Psoas muscle (tissue), 8 donors: ENCODE measurements at places on chromosomes 13 and 19. TPM values are rescaled to one million over a fixed set of nuclear protein-coding genes. Genes with fewer than 3 reads are reported as not detected.

DNA sequence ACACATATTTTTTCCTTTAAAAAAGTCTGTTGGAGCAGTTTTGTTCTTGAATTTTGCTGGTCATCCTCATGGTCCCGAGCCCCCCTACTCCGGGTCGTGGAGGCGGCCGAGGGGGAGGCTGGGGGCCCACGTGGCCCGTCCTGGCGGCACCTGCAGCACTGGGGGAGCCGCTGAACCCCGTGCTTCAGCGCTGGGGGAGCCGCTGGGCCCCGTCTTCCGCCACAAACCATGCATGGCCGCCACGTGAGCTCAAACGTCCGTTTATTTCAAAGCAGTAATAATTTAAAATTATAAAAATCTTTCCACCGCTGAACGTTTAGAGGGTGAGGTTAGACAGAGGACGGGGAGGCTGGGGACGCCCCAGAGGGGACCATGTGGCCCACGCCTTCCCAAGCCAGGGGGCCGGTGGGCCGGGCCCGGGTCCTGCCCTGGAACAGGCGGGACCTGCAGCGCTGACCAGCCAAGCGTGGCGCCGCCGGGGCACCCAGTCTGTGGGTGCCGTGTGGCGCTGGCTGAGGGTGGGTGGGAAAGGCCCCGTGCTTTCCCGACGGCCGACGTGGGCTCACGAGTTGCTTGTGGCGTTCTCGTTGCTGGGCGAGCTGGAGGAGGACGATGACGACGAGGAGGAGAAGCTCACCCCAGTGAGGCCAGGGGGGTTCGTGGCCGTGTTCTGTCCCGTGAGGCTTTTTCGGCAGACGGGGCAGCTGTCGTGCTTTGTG is 8.0 kb downstream of the FGF22 start:
- DNase-seq, result no peak

DNA sequence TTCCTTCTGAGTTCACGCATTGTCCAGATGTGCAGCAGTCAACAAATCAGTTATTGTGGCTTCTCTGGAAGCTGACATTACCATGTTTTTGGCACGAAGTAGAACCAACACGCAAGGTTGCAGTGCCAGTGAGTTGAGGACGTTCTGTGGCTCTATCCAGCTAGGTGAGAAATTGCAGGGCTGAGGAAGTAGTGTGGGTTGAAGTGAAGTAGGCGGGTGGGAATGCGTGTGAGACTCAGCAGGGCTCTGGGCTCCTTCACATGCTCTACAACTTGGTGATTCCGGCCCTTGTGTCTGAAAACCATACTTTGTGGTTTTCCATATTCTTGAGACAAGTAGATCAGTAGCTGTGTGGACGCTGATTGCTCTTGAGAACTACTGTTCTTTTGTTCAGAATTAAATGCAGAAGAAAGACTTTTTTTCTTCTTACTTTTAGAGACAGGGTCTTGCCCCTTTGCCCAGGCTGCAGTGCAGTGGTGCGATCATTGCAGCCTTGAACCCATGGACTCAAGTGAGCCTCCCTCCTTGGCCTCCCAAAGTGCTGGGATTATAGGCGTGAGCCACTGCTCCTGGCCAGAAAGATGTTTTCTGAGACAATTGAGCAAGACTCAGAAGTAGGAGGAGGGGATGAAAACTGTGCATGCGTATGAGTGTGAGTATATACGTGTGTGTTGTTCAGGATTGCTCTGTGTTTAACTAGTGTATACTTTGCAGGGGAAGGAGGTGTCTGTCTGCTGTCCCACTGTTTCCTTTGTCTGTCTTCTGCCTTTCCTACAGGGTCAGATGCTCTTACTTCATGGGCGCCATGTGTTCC is 46.2 kb downstream of the GATAD2A start:
- DNase-seq, result no peak

- DNase-seq, result no peak
Measured at GRCh38 chr13:28579322-28579721, 79.6 kb upstream of the POMP start.

DNA sequence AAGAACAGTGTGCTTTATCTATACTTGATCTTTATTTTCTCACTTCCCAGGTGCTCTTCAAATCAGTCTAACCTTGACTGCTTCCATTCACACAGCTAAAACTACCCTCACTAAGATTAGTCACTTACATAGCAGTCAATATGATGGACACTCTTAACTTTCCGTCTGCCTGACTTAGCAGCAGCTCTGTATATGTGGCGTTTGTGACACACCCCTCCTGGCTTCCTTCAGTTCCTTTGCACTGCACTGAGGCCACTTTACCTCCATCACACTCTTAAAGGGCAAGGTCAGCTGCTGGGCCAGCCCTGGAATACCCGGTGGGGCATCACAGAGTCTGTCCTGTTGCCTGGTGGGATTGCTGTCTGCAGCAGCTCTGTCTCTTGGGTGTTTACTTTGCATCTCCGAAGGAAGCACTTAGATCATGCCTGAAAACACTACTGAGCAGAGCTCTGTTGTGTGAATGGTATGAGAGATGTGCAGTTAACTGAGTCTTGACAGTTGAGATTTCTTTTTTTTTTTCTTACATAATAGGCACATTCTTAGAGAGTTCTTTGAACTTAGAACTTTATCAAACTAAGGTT is 35.6 kb upstream of the IL17D start:
- DNase-seq, result no peak

GRCh38 chr13:24323036-24323738 is 13.8 kb downstream of the C1QTNF9 start:
- no peak for DNase-seq

- no peak for DNase-seq
Measured at GRCh38 chr19:6522712-6523111, 8.1 kb upstream of the TNFSF9 start.

GRCh38 chr19:29964171-29964570 is 22.1 kb downstream of the URI1 start:
- DNase-seq, result no peak

DNA sequence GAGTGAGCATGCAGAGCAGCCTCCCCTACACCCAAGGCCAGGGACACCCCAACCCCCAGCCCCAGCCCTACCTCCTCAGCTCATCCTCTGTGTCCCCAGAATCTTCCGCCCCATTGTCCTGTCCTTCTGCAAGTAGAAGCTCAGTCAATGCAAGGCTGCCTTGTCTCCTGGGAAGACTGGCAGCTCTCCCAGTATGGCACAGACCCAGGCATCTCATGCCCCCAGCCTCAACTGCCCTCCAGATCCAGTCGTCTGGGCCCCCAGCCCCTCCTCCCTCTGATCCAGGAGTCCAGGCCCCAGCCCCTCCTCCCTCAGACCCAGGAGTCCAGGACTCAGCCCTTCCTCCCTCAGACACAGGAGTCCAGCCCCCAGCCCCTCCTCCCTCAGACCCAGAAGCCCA is 13.0 kb downstream of the ZNF575 start:
- DNase-seq, result no peak

GRCh38 chr13:49927755-49928154 is 8.4 kb downstream of the SPRYD7 start:
- no peak for DNase-seq

DNA sequence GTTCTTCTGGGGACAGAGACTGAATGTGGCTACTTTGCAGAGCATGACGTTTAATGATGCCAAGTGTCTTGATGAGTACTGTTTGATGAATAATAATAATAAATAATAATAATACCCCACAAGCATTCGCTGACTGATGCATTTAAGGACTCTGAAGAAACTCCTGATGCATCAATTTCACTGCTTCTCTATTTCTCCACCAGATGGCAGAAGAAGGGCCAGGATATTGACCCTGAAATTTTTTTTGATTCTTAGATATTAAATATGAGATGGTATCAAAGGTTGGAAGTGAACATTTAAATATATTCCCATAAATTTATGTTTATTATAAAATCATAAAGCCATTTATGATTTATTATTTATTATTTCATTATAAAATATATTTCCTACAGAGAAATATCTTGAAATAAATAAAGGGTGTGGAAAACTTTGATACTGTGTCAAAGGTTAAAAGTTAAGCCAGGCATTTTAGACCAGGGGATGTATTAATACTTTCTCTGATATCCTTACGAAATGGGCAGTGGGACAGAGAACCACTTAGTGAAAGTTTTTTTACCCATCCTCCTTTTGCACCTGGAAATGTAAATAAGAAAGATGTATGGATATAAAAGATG is 170.9 kb downstream of the LACC1 start:
- DNase-seq, result no peak

DNA sequence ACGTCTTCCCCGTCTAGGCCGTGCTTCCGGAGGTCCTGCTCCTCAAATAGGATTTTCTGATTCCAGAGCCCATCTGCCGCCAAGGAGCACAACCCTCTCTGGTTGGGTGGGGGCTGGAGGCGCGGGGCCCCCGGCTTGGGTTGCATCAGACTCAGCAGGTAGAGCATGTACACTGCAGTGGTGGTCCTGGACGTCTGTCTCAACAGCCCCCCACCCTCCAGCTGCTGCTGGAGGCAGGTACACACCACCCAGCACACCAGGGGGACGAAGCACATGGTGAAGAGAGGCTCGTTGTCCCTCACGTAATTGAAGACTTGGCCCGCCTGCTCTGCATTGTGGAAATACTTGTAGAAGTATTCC is 13.9 kb downstream of the NLRP12 start:
- DNase-seq, result no peak

DNA sequence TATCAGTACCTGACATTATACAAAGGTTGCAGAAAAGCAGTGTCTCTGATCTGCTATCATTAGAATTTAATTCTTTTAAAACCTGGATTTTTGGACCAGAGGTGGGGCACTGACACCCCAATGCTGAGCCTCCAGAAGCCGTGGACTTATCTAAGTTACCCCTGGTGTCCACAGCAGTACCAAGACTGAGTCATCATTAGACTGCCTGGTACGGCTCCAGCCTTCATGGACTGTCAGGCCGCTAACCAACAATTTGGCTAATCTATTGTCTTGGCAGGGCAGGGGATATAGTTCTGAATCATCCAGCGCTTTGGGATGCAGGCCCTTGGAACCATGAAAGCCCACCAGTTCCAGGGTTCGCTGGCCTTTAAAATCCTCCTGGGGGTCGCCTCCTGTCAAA is 78.3 kb downstream of the TSHZ3 start:
- no peak for DNase-seq

DNA sequence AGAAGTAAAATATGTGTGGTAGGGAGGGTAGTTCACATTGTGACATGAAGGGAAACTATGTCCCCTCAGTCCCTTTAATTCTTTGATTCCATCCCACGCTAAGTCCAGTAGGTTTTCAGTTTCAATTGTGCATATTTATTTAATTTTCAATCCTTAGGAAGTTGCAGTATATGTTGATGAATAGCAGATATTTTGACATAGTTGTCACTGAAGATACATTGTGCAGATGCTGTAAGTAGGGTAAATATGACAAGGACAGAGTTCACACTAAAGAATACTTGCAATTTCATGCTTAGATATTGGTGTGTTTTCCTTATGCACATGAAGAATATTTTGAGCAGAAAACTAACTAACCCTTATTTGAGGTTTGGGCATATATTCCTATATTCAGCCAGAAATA is 595.4 kb upstream of the MIR17HG start:
- DNase-seq, result no peak

DNA sequence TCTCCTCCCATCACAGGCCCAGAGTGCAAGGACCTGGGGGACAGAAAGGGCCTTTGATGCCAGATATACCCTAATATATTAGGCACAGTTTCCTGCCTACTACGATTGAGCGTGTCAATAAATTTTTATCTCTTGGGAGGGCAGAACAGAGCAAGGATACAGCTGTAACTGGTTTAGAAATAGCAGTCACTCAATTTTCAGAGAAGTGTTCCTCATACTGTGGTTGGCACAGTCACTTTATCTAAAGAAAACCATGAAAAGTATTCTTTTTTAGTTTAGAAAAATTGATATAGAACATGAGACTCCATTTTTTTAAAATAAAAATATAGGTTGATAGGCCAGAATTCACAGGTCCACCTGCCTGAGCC is 460 bp upstream of the ZNF155 start:
- no peak for DNase-seq

DNA sequence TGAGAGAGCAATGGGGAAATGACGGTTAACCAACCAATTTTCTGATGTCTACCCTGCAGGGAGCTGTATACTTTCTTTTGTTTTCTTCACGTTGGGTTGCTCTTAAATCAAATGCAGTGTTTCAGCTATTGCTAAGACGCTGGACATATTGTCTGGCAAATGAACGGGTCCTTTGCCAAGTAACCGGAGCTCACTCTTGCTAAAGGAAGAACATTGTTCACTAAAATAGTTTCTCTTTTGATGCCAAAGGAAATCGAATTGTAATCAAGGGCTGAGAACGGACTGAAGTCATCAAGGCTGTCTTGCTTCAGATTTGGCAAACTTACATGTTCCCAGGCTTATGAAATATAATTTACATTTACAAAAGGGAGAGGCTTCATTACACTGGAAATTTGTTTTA is 142.3 kb upstream of the ARGLU1 start:
- no peak for DNase-seq

GRCh38 chr13:113971471-113972231 is 2.2 kb downstream of the C13orf46 start:
- DNase-seq, result peak; percentile 45

- DNase-seq, result no peak
Measured at GRCh38 chr13:93951108-93951507, 528.4 kb downstream of the DCT start.

GRCh38 chr13:27161980-27162379 is 9.6 kb downstream of the USP12 start:
- no peak for DNase-seq

- DNase-seq, result no peak
Measured at GRCh38 chr13:60118696-60119400, 44.9 kb downstream of the DIAPH3 start.

DNA sequence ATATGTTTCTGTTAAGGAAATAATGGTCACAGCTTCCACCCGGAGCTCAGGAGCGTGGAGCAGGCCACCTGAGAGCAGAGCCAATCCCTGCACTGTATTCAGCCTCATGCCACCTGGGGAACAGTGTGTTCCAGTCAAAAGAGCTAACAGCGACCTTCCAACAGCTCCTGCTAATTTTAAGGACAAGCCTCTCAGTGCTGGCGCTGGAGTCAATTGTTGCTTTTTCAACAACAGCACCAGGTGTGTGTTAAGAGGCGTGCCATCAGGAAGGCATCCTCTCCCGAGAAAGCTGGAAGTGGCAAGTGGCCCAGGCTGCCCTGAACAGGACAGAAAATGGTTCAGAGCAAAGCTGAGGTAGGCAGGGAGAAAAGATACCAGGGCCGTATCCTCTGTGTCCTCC is 102.0 kb downstream of the CACNA1A start:
- no peak for DNase-seq

- DNase-seq, result no peak
Measured at GRCh38 chr19:13621413-13621812, 115.1 kb upstream of the CACNA1A start.

- DNase-seq, result no peak
Measured at GRCh38 chr19:3801412-3802096, 15.4 kb upstream of the MATK start.

DNA sequence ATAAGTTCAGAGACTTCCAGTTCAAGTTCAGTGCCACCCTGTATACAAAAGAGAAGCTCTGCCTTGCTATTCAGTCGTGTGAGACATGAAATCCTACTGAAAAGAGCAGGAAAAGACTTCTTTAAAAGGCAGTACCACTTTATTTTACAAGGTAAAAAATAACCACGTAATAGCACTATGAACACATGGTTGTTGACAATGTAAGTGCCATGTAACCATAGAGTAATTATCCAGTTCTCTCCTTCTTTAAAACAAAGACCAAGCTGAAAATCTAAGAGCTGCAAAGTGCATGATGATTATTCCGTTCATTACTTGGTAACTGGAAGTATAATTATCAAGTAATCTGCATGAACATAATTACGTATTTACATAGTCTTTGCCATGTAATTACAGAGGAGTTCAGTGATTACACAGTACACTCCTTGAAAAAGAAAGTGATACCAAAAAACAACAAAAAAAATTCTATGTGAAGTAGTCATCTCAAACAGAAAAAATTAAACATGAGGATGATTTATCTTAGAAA is 288.7 kb downstream of the EFNB2 start:
- DNase-seq, result no peak

The FPR3 gene
- polyA plus RNA-seq, result 0.27 TPM
